CD4-positive, alpha-beta T cell treated with Interleukin-4 for 1 hour (primary cell): ENCODE measurements at places on chromosomes 16 and 17.
A peak's percentile ranks its signal among the peaks of the same experiment; 100 is the strongest.

DNA sequence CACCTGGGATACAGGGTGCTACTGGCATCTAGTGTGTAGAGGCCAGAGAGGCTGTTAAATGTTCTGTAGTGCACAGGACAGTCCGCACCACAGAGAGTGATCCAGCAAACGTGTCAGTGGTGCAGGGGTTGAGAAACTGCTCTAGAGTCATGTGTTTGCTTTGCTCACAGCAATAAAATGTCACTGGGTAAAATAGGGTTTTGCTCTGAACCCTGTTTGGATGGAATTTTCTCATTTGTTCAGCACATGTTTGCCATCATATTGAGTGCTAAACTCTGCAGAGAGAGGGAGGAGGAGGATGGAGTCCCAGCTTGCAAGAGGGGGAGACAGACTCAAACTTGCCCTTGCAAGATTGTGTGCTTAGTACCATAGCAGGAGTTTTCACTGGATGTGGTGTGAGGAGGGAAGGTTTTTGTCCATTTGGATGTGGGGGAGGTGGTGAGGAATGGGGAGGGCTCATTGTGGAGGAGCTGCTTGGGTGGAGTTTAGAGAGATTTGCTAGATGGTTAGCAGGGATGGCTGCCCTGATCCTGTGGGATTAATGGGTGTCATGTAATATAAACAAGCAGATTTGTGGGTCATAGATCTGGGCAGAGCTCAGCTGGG, 11.8 kb downstream of the PLCG2 start:
- no peak for DNase-seq

GRCh38 chr16:27817038-27817437, 246.5 kb downstream of the GSG1L start:
- no peak for DNase-seq

GRCh38 chr17:75684249-75684648, 17.1 kb downstream of the SAP30BP start:
- no peak for DNase-seq

DNA sequence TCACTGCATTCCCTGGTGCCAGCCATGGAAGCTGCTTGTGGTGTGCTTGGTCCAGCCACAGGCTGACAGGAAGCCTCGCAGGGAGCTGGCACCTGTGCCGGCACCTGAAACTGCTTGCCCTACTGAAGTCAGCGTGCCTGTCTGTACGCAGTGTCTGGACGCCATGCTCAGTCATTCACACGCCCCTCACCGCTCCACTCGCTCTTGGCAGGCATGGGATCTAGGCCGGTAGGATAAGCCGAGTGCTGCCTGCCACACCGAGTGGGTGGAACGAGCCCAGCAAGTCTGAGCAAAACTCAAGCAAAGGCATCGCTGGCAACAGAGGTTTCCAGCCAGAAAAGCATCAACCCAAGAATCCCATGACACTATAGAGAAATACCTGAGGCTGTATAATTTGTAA, 350.6 kb downstream of the CDH11 start:
- DNase-seq = no peak

- DNase-seq = no peak
Measured at GRCh38 chr16:31248344-31248743, 11.4 kb upstream of the ITGAM start.

DNA sequence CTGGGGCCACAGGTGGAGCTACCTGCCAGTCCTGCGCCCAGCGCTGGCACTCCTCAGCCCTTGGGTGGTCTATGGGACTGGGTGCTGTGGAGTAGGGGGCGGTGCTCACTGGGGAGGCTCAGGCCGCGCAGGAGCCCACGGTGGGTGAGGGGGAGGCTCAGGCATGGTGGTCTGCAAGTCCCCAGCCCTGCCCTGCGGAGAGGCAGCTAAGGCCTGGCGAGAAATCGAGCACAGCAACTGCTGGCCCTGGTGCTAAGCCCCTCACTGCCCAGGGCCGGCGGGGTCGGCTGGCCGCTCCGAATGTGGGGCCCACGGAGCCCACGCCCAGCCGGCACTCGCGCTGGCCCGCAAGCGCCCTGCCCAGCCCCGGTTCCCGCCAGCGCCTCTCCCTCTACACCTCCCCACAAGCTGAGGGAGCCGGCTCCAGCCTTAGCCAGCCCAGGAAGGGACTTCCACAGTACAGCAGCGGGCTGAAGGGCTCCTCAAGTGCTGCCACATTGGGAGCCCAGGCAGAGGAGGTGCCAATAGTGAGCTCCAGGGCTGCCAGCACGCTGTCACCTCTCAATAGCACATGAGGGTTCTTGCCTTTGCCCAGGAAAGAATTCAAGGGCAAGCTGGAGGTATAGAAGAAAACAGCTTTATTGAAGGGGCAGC, 11.0 kb upstream of the EEF2KMT start:
- DNase-seq = no peak

DNA sequence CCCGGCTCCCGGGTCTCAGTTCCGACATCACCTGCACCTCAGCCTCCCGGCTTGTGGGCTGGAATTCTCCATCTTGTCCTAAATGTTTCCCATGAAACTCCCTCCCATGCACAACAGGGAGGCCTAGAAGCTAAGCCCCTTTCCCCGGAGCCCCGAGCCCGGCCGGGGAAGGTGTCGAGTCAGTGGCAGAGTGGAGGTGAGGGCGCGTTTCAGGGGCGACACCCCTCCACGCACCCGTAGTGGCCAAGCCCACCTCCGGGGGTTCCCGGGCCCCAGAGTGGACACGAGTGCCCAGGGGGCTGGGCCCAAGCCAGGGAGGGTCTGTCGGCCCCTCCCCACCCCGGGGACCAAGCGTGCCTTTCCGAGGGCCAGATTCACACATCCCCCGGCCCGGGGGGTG, 25.0 kb upstream of the C1QTNF8 start:
- DNase-seq = no peak

DNA sequence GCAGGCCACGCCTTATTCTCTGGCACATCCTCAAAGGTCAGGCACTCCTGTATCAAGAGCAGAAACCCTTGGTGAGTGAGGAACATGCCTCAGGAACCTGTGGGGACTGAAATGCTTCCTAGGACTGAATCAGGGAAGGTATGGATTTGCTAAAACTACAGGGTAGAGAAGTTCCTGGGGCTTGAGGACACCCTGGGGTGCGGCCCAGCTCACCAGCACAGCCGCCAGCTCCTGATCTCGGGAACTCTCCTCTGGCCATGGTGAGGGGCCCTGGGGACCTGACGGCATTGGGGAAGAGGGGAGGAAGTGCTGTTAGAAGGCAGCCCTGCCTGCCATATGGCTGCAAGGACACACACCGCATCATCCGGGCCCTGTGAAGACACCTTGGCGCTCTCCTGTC, 7.5 kb downstream of the ZSCAN10 start:
- DNase-seq = no peak

GRCh38 chr16:83137326-83137781, 510.6 kb downstream of the CDH13 start:
- no peak for DNase-seq

- DNase-seq = no peak
Measured at GRCh38 chr17:77248216-77249114, 107.7 kb downstream of the SEC14L1 start.

DNA sequence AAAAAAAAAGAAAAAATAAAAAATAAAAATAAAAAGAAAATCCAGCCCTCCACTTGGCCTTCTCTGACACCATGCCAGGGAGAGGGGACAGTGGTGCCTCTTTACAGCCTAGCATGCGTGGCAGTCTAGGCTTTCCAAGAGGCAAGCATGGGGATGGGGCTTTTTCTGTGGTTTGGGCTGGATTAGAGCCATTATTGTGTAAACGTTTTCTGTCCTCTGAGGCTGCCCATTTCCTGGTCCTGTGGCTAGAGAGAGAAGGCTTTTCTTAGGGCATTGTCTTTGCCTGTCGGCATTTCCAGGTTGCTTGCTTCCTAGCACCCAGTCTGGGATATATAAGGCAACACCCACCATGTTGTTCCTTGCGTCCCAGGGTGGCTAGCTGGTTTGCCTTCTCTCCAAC, 2.7 kb upstream of the DHRS7B start:
- DNase-seq = no peak

DNA sequence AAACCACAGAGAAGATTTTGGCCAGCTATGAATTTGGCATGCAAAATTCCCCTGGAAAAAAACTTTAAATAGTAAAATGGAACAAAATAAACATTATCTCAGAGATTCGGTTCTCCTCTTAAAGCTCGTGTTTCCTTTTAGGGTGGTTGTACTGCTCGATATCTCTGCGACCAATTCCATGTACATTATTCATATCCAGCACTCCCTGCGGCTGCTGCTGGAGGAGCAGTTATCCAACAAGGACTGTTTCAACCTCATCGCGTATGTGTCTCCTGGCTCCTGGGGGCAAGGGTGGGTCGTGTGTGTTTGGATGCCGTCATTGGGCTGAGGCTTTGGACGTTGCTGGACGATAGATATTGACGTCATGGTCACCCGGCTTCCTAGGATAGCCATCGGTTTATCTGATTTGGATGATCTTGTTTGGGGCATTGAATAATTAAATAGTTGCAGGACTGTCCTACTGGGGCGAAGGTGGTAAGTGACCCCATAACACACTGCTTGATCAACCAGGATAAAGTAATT, 33.8 kb downstream of the VWA3A start:
- DNase-seq = no peak

DNA sequence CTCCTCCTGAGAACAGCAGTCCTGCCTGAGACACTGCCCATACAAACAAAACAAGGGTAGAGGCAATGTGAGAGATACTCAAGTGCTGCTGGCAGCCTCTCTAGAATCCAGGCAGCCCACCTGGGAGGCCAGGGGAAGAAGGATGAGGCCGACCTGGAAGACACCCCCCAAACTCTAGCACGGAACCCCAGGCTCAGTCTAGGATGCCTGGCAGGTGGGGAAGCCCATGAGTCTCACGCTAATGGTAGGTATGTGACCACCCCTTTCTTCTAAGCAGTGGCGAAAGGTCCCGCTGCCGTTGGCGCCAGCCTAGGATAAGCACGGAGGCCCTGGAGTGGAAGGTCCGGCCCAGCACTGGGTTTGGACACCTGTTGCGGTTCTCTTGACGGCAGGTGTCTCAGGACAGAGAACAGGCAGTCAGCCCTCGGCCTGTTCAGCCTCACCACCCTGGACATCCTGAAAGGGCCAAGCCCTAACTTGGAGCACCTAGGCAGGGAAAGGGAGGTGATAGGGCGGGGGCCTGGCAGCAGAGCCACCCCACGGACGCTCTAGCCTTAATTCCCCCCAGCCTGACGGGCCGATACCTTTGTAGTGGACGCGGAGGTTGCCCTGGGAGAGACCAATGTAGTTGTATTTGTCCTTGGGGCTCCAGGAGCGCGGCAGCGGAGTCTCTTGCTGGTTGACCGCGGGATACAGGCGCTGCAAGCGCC, 487 bp downstream of the RANBP10 start:
- DNase-seq = no peak

- DNase-seq = no peak
Measured at GRCh38 chr17:73013301-73013700, 79.2 kb downstream of the SLC39A11 start.

GRCh38 chr17:8468127-8468526, 32.4 kb downstream of the NDEL1 start:
- DNase-seq = no peak

DNA sequence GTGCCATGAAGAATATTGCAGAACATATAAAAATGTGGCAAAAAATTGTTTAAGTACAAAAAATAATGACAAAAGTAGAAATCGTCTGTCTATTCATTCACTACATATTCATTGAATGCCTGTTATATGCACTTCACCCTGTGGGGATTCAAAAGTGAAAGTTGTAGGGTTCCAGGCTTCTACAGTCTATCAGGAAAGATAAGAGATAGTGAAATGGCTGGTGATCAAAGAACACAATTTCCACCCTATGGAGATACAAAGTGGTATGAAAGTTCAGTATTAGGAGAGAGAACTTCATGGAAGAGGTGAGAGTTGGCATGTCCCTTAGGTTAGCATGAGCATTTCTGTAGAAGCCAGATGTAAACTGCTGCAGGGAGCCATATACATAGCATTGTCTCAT, 127.0 kb upstream of the PMFBP1 start:
- DNase-seq = no peak

- DNase-seq = no peak
Measured at GRCh38 chr17:2238432-2239169, 65.0 kb downstream of the SMG6 start.

- peak; percentile 80 for DNase-seq
Measured at GRCh38 chr17:47663912-47664623, 14.3 kb downstream of the KPNB1 start.
